Spleen (tissue), 13 donors: ENCODE measurements at places on chromosomes 7 and 10. TPM values are rescaled to one million over a fixed set of nuclear protein-coding genes. Genes with fewer than 3 reads are reported as not detected.

AEBP1 gene
- 88.3 TPM for total RNA-seq

LIPF gene
- not detected for total RNA-seq

PRSS37 gene
- total RNA-seq: not detected

NUDT1 gene
- 20.4 TPM for total RNA-seq

TMEM130 gene
- total RNA-seq: 0.55 TPM

SLC35G1 gene
- 5.2 TPM for total RNA-seq

LIPN gene
- 2.5 TPM for total RNA-seq

DNA sequence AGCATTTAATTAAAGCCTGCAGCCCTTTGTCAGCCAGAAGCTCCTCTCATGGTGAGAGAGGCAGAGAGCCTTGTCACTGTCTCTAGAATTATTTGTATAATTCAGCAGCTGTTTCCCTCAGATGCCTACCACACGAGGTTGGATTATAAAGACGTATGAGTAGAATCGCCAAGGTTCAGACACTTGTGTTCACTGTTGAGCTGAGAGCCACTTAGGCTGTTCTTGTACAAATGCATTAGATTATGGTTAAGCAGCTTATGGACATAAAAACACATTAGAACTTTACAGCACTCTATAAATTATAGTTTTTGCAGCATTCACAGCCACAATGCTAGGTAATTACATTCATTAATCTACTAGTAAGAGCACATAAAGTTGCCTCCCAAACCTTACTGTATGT, 282.6 kb downstream of the AUTS2 start:
- no peak for DNase-seq
- H3K27me3 ChIP-seq: no peaks in the 10 kb centered on the region
- no peak overlapping the region for H3K4me3 ChIP-seq
- H3K36me3 ChIP-seq: no peaks in the 10 kb centered on the region

DNA sequence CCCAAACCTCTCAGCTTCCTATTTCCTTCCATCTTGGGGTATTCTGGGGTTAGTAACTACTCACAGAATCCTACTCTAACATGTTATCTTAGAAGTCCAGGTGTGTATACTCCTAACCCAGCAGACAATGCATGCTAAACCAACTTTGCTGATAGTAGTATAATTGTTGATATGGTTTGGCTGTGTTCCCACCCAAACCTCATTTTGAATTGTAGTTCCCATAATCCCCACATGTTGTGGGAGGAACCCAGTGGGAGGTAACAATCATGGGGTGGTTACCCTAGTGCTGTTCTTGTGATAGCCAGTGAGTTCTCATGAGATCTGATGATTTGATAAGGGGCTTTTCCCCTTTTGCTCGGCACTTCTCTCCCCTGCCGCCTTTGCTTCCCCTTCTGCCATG, 135.1 kb downstream of the CHRM2 start:
- no peaks in the 10 kb centered on the region for H3K4me1 ChIP-seq
- no peaks in the 10 kb centered on the region for H3K36me3 ChIP-seq
- H3K27me3 ChIP-seq: no peaks in the 10 kb centered on the region
- no peak overlapping the region for H3K4me3 ChIP-seq

DNA sequence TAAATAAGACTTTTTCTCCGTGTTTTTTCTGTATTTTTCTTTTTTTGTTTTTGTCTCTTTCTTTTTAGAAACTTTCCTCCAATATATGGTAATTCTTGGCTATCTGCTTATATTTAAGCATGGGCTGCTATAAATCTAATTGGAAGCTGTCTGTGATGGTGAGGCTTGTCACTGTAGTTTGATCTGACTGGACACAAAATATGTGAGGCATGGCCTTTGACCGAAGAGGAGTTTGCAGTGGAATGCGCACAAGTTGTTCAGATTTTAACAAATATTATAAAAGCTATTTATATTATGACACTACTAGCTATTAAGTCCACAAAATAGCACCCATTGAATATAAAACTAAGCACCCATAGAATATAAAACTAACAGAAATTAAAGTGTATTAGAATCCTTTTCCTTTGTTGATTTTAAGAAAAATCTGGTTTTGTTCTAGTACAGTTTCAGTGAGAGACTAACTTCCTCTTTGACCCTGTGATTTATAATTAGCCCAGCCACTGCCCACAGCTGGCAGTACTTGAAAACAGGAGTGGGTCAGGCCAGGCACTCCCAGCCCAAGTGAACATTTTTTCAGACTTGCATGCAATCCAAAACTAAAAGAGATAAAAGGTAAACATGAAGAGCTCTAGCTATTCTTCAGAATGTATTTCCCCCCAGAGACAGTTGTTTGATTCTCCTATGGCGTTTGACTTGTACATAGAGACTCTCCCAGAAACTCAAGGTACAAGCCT, 69.9 kb upstream of the FGL2 start:
- no peak overlapping the region for H3K27ac ChIP-seq
- no peaks in the 10 kb centered on the region for H3K36me3 ChIP-seq
- DNase-seq: no peak
- no peaks in the 10 kb centered on the region for H3K27me3 ChIP-seq
- H3K4me1 ChIP-seq: peaks cover 17% of the 10 kb centered on the region

DNA sequence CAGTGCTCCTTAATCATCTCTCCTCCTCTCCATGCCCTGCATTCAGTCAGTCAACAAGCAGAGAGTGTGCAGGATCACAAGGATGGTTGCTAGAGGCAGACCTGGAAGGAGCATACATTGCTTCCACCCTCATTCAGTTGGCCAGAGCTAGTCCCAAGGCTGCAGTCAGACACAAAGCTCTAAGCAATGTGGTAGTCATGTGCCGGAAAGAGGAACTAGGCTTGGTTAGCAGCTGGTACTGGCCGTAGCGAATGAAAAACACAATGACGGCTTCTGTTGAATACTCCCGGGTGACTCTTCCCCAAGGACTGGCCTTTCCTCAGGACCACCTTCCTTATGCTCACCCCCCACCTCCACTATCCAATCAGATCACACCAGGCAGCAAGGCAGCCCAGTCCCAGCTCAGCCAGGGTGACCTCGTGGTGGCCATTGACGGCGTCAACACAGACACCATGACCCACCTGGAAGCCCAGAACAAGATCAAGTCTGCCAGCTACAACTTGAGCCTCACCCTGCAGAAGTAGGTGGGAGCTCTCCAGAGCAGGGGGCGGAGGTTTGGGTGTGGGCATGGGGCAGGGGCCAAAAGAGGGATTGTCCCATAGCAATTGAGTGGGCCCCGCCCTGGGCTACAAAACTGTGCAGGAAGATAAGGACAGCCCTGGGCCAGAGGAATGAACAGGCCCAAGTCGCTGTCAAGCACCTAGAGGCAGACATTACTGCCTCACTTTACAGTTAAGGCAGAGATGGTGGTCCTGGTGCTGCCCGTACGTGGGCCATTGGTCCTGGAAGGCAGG, 10.9 kb downstream of the LDB3 start:
- DNase-seq: no peak
- no peaks in the 10 kb centered on the region for H3K36me3 ChIP-seq
- H3K27me3 ChIP-seq: no peaks in the 10 kb centered on the region
- no peak overlapping the region for H3K4me3 ChIP-seq
- no peaks in the 10 kb centered on the region for H3K4me1 ChIP-seq

DNA sequence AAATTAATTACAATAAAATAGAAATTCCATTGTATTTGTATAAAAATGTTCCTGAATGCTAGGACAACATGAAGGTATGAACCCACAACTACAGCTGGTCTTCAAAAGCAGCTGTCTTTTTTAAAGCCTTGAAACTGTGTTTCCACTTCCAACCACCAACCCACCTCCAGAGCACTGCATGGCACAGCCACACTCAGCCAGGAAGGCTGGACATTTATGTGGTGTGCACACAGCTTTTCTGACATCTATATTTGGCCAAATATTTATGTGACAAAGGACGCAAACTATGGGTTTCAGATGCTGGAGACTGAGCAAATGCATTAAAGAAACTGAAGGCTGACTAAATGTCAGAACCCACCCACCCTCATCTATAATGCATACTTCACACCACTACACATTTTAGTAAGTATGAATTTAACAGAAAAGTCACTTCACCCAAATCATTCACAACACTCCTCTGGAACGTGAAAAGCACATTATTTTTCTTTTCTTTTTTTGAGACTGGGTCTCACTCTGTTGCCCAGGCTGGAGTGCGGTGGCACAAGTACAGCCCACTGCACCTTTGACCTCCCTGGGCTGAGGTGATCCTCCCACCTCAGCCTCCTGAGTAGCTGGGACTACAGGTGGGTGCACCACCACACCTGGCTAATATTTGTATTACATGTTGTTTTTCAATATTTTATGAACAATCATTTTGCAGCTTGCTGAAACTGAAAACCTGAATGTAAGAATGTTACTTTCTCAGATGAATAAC, 27.9 kb upstream of the DAGLB start:
- no peak for DNase-seq
- peaks cover 70% of the 10 kb centered on the region for H3K36me3 ChIP-seq
- H3K4me3 ChIP-seq: no peak overlapping the region
- no peaks in the 10 kb centered on the region for H3K27me3 ChIP-seq

- peak overlapping the region; percentile 98 for H3K27ac ChIP-seq
- H3K27me3 ChIP-seq: no peaks in the 10 kb centered on the region
- DNase-seq: peak; percentile 90
- H3K4me3 ChIP-seq: peak overlapping the region; percentile 98
- H3K36me3 ChIP-seq: peaks cover 30% of the 10 kb centered on the region
Measured at GRCh38 chr7:143381427-143382125, 431 bp downstream of the ZYX start.

DNA sequence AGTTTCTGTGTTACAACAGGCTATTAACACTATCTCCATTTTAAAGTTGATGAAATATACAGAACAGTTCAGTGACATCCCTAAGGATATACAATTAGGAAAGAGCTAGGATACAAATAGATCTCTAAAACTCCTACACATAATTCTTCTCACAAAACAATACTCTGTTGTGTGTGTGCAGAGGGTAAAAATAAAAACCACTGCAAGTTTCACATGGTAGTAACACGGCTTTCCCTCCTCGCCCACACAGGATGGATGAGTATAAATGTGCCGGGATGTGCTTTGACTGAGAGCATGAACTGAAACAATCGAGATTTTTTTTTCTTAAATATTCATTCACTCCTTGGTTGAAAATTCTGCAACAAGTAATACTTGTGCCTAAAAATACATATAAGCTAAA, 131.5 kb upstream of the C1QL3 start:
- H3K36me3 ChIP-seq: no peaks in the 10 kb centered on the region
- no peak for DNase-seq
- no peaks in the 10 kb centered on the region for H3K4me1 ChIP-seq
- no peak overlapping the region for H3K27ac ChIP-seq
- H3K4me3 ChIP-seq: no peak overlapping the region

- no peak overlapping the region for H3K27ac ChIP-seq
- no peaks in the 10 kb centered on the region for H3K36me3 ChIP-seq
- peaks cover 7% of the 10 kb centered on the region for H3K4me1 ChIP-seq
- H3K4me3 ChIP-seq: no peak overlapping the region
Measured at GRCh38 chr7:24700521-24701260, 56.6 kb downstream of the GSDME start.

GRCh38 chr7:26944501-26945358, 80.3 kb upstream of the SKAP2 start:
- DNase-seq: no peak
- H3K4me3 ChIP-seq: no peak overlapping the region
- no peaks in the 10 kb centered on the region for H3K36me3 ChIP-seq
- H3K4me1 ChIP-seq: no peaks in the 10 kb centered on the region
- no peak overlapping the region for H3K27ac ChIP-seq
- H3K27me3 ChIP-seq: no peaks in the 10 kb centered on the region

DNA sequence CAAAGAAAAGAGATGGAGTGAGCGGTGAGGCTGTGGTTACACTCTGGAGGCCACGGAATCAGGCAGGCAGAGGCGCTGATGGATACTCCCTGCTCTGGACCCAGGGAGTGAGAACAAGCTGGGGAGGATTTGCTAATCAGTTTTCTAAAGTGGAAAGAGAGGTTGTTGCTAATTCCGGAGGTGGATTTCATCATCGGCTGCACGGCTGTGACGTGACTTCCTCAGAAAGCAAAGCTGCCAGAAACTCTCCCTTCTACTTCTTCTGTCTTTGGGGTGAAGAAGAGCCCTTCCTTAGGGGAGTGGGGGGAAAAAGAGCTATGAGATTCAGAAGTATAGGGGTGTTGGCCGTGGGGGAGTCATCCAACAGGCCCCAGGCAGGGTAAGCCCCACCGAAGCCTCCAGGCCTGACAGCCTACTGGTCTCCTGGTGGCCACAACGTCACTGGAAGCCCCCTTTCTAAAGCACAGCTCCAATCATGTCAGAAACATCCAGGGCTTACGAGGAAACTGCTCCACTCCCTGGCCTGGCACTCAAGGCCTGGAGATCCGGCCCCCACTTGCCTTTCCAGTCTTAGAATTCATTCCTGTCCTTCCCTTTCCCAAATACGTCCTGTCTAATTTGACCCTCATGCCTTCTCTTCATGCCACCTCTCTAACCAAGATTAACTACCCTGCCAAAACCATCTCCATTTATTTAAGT, 114.5 kb downstream of the HIP1 start:
- H3K27ac ChIP-seq: peak overlapping the region; percentile 87
- peak; percentile 89 for DNase-seq
- peaks cover 42% of the 10 kb centered on the region for H3K4me1 ChIP-seq
- no peak overlapping the region for H3K4me3 ChIP-seq
- H3K36me3 ChIP-seq: no peaks in the 10 kb centered on the region
